OCI-M1 (cell line): ENCODE measurements at places on chromosomes 3 and 15.

DNA sequence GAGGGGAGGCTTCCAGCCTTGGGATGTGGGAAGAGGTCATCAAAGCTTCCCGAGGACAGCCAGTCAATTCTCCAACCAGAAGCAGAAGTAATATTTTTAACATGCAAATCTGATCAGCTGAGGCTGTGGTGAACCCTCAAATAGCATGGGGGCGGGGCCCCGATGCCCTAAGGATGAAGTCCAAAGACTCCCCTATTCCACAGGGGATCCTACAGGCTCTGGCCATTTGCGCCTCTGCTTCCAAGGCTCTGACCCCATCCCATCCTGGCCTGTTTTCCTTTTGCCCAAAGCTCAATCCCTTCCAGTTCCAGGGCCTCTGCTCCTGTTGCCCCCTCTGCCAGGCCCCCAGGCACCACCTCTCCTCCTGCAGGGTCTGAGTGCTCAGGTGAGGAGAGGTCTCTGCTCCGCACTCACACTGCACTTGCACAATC lies 6.7 kb upstream of the CSK start:
- no peak for DNase-seq

DNA sequence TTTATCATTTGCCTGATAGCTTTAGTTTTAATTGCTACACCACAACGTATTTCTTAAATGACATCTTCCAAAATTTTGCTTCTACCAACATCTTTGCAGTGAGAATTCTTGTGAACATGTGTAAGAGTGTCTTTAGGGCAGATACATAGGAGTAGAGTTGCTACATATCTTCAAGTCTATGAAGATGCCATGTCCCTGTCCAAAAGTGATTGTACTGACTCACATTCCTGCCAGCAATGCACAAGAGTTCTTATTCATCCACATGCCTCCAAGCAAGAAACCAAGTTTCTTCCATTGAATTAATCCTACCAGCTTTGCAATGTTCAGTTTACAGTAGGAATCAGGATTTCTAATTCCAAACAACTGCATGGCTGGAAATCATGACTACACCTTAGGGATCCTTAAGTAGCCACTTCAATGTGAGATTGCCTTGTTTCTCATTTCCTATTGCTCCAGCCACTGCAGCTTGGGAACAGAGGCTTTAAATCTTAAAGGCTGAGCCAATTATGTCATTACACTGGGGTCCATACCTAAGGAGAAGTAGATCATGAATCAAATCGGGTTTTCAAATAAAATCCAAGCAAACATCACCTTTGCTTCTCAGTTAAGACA lies 44.5 kb downstream of the BCL2L10 start:
- DNase-seq, result no peak

- DNase-seq, result no peak
Observed at GRCh38 chr3:133880287-133880686, 15.4 kb downstream of the RAB6B start.

GRCh38 chr3:35707904-35708303 lies 68.6 kb downstream of the ARPP21 start:
- DNase-seq, result no peak

DNA sequence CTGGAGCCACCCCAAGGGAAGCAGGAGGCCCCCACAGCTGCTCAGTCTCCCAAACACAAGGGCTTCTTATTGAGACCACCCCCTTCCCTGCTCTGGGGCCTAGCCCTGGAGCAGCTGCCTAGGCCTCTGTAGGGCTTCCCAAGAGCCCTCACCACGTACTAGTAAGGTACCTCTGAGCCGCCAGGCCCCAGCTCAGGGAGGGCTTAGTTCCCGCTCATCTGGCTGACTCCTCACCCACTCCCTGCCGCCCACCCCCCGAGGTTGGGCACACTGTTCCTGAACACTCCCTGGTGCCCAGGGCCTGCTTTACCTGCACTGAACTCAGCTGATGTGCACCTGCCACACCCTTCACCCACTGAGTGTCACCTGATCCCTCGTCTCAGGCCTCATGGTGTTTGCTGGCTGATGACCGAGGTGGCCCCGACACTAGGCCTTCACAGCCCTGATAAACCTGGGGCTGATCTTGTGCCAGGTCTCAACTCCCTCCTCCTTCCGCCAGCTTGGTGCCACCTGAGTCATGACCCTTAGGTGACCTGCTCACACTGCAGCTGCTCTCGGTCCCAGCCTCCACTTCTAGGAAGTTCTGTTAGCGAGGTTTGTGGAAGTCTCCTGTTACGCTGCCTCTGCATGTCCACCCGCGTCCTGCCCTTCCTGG lies 18.0 kb upstream of the SPTBN5 start:
- DNase-seq, result no peak

GRCh38 chr15:65258375-65259262 lies 28.1 kb downstream of the PARP16 start:
- no peak for DNase-seq

GRCh38 chr3:154615471-154615870 lies 185.5 kb upstream of the GPR149 start:
- no peak for DNase-seq

DNA sequence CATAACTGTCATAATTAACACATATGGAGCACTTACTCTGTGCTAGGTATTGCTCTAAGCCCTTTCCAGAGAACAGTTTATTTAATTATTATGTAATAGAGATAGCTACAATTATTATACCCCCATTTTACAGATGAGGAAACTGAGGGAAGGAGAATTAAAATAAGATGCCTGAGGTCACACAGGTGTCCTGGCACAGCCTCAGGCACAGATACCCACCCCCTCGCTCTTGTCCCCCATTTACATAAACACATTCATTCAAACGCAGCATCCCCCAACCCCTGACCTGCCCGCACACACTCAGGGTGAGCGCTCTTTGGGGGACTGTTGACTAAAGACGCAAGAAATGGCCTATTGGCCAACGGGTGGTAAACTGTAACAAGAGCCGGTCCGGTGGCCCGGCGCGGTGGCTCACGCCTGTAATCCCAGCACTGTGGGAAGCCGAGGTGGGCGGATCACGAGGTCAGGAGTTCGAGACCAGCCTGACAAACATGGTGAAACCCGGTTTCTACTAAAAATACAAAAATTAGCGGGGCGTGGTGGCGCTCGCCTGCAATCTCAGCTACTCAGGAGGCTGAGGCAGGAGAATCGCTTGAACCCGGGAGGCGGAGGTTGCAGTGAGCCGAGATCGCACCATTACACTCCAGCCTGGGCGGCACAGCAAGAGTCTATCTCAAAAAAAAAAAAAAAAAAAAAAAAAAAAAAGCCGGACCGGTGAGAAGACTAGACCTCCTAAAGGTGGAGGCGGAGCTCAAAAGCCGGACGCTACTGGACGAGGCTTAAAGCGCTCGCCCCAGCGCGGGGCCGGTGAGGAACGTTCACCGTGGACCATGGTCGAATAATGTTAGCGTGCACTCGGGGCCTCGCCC lies 1.9 kb upstream of the ISL2 start:
- DNase-seq, result no peak

- no peak for DNase-seq
Observed at GRCh38 chr15:80892414-80892813, 97.2 kb downstream of the MESD start.

DNA sequence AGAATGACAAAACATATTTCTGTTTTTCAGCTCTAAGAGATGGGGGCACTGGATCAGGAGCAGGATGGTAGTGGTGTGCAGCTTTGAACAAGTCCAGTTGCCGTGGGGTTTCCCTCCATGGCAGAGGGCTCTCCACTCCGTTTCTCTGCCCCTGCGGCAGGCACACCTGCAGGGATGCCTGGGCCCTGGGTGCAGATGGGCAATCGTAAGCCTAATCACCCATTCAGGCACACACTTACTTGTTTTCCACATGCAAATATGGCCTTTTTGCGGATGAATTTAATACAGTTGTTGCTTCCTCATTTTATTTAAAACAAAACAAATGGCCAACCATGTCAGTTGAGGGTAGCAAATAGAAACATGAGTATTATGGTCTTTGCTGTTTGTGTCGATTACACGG lies 85.1 kb downstream of the LPP start:
- no peak for DNase-seq

GRCh38 chr15:43887901-43888300 lies 61.1 kb downstream of the WDR76 start:
- no peak for DNase-seq

DNA sequence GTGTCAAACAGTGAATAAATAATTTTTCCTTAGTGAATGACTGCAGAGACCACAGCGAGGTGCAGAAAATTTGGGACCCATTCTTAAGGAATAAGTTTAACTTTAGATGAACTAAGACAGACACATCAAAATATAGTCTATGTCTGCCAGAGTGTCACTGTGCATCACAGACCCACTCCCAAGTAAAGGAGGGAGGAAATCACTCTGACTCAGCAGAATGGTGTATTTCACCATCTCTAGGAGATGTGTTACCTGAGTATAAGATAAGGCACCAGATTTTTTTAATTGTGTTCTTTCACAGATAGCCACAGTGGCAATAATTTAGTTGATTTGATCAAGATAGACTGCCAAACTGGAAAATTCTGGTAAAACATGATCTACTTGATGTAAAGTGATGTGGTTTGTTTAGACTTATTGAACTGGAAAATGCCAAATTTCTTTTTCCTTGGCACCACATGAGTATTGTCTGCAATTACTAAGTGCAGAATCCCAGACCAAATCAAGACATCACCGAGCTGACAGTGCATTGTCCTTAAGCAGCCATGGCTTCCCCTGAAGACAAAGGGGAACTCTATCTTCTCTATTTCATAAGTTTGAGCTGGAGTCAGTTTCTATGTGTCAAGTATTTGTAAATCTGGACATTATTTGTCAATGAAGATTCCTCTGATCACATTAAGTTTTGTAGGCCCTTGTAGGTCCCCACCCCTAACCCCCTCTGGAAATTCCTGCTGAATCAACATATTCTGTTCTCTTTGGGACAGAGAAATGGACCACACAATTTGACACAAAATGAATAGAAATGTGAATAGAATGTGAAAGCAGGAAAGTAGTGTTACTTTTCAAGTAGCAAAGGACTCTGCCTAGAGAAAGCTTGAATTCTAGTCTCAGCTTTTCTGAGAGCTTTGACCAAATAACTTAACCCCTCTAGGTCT lies 47.6 kb downstream of the TIPARP start:
- DNase-seq, result peak; percentile 5

DNA sequence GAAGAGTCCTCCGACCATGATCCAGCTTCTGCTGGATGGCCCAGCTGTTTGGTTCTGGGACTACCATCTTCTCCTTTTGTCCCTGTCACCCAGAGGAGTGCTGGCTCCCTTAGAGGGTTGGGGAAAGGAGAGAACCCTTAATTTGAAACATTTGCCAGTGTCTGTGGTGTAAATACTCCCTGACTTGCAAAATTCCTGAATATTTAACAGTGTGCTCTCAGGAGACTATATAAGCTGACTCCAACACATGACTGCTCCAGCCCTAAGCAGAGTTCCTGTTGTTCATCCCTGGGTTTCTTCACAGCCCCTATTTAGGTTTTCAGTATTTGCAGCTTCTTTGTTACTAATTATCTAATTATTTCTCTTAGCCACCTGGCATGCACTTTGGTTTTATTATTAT lies 133.1 kb downstream of the CPNE4 start:
- DNase-seq, result no peak

GRCh38 chr3:56939834-56940233 lies 120.6 kb upstream of the SPATA12 start:
- DNase-seq, result no peak

- no peak for DNase-seq
Observed at GRCh38 chr15:38208779-38209178, 43.9 kb upstream of the SPRED1 start.

GRCh38 chr3:159805411-159805772 lies 183.2 kb upstream of the IL12A start:
- DNase-seq, result no peak

GRCh38 chr15:45140557-45141250 lies 10.9 kb downstream of the DUOX1 start:
- DNase-seq, result no peak

GRCh38 chr3:129699199-129699598 lies 92.7 kb upstream of the PLXND1 start:
- peak; percentile 96 for DNase-seq

GRCh38 chr15:89910891-89911626 lies 1.7 kb downstream of the ARPIN start:
- no peak for DNase-seq

DNA sequence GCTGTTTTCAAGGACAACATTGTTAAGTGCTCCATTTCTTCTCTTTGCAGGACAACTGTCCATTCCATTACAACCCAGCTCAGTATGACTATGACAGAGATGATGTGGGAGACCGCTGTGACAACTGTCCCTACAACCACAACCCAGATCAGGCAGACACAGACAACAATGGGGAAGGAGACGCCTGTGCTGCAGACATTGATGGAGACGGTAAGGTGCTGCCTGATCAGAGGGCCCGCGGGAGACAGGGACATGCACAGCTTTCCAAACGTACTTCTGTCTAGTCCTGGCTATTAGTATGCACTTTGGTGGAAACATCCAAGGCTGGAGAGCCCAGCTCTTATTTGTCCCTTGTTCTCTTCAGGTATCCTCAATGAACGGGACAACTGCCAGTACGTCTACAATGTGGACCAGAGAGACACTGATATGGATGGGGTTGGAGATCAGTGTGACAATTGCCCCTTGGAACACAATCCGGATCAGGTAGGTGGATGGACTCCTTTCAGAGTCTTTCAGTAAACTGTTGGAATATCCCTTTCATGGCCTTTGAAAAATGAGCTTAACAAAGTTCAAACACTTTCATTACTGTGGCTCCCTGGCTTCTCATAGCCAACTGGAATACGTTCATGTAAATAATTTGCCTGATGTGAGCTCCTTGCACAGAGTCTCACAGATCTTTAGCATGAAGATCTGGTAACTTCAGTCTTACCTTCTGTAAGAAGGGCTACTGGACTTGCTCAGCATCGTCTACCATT lies 10.4 kb downstream of the THBS1 start:
- no peak for DNase-seq

- DNase-seq, result no peak
Observed at GRCh38 chr3:4996771-4997291, 17.6 kb downstream of the BHLHE40 start.

- DNase-seq, result no peak
Observed at GRCh38 chr3:167783781-167784180, 48.3 kb downstream of the SERPINI1 start.

GRCh38 chr3:31724651-31725050 lies 191.9 kb downstream of the STT3B start:
- peak; percentile 48 for DNase-seq

- no peak for DNase-seq
Observed at GRCh38 chr3:51796854-51797253, 17.8 kb upstream of the IQCF6 start.

GRCh38 chr3:10557781-10558373 lies 52.5 kb upstream of the ATP2B2 start:
- DNase-seq, result no peak

DNA sequence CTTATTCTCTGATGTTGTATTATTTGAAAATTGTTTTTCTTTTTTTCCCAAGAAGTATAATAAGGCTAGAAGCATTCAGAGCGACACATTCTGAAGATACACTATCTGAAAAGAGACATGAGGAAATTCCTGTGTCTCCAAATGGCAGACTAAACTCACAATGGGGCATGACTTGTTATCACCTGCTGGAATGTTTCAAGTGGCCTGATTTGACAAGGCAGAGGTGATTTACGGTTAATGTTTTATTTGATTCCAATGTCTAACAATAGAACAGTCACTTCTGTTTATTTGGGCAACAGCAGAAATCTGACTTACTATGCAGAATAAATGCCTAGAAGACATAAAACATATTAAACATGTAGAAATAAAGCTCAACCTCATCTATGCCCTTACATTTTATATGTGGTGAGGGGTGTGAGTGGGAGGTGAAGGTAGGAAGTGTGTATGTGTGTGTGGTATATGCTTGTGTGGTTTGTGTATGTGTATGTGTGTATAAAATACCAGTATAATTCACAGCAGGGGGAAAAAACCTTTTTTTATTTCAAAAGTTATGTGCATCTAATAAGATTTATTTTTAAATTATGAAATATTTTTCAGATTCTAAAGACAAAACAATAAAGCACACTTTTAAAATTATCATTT lies 1051.7 kb downstream of the ROBO2 start:
- DNase-seq, result no peak
